Activated T-cell treated with anti-CD3 and anti-CD28 coated beads for 48 hours (primary cell): ENCODE measurements at places on chromosomes 1 and 21.

- no peak for DNase-seq
These were observed 29.9 kb downstream of the MRAP start for GRCh38 chr21:32328595-32328994.

DNA sequence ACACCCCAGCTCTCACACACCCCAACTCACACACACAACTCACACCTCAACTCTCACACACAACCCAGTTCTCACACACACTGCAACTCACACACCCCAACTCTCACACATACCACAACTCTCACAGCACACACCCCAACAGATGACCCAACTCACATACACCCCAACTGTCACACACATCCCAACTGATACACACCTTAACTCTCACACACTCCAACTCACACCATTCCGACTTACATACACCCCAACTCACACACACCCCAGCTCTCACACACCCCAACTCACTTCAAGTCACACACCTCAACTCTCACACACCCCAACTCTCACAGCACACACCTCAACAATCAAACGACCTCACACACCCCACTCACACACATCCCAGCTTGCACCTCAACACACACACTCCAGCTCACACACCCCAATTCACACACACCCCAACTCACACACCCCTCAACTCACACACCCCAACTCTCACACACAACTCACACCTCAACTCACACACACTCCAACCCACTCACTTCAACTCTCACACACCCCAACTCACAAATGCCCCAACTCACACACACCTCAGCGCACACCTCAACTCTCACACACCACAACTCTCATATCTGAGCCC, 66.3 kb downstream of the SETD4 start:
- no peak for DNase-seq

GRCh38 chr1:221727146-221728036, 14.5 kb downstream of the DUSP10 start:
- no peak for DNase-seq

GRCh38 chr1:83689921-83690868, 308.7 kb downstream of the TTLL7 start:
- no peak for DNase-seq

GRCh38 chr1:163170331-163170730, 32.4 kb downstream of the RGS5 start:
- no peak for DNase-seq

DNA sequence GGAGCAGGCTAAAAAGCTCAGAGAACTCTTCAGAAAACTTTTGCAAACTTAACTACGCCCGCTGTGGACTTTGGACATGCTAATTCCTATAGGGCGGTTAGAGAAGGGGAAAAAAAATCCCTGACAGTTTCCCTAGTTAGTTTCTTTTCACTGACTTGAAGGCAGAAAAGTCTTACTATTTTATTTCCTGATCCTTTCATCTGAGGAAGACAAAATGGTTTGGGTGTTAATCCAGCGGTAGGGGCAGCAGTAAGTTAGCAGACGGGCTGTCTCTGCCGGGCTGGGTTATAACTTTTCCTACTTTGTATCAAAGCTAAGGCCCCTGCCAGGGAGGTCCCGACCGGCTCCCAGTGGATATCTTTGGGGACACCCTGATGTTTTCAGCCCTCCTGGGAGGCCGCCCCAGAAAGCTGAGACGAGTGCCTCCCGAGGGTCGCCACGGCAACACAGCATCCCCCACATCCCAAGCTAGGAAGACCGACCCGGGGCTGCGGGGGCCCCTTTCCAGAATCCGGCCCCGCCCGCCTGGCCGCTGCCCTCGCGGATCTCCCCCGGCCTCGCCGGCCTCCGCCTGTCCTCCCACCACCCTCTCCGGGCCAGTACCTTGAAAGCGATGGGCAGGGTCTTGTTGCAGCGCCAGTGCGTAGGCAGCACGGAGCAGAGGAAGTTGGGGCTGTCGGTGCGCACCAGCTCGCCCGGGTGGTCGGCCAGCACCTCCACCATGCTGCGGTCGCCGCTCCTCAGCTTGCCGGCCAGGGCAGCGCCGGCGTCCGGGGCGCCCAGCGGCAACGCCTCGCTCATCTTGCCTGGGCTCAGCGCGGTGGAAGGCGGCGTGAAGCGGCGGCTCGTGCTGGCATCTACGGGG, 162.6 kb downstream of the RUNX1 start:
- DNase-seq, result peak; percentile 28

GRCh38 chr1:27519331-27520258, 29.6 kb upstream of the WASF2 start:
- no peak for DNase-seq

- no peak for DNase-seq
These were observed 56.8 kb downstream of the SLC30A10 start for GRCh38 chr1:219871427-219872057.

- no peak for DNase-seq
These were observed 35.9 kb downstream of the TMCC2 start for GRCh38 chr1:205263580-205264190.

GRCh38 chr1:23179862-23180261, 11.2 kb upstream of the LUZP1 start:
- DNase-seq, result no peak

- no peak for DNase-seq
These were observed 5.8 kb upstream of the SRP9 start for GRCh38 chr1:225771661-225772322.

- DNase-seq, result no peak
These were observed 9.2 kb upstream of the SHISAL2A start for GRCh38 chr1:52623812-52624211.

- no peak for DNase-seq
These were observed 1.8 kb upstream of the TTC34 start for GRCh38 chr1:2803086-2803930.

DNA sequence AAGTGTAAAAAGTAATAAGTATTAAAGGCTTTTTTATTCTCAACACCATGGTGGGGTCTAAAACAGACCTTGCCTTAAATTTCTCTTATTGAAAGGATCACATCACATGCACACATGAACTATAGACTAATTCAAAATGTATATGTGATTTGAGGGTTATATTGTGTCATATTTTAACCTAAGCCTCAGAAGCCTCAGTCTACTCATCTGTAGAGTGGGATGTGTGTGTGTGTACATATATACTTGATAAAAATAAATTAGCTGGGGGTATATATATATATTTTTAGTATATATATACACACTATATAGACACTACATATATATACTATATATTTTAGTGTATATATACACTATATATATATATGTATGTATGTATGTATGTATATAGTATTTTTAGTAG, 58.8 kb downstream of the KCTD3 start:
- DNase-seq, result no peak

DNA sequence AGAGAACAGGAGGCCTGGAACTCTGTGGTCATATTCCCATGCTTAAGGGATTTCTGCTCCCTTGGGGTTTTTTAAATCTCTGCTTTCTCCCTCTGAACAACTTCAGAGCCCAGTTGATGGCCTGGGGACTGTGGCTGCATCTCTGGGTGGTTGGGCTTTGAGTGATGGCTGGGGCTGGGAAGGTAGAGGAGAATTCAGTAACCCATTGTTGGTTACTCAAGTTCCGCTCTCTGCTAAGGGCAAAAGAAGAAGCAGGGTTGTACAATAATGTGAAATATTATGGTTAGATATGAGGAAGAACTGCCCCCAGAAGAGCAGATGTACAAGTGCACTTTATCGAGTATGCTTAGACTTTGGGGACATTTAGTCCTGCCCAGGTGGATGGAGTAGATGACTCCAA, 72.1 kb upstream of the CNTN2 start:
- no peak for DNase-seq

GRCh38 chr1:1014799-1015681, 1.7 kb downstream of the ISG15 start:
- DNase-seq, result no peak

DNA sequence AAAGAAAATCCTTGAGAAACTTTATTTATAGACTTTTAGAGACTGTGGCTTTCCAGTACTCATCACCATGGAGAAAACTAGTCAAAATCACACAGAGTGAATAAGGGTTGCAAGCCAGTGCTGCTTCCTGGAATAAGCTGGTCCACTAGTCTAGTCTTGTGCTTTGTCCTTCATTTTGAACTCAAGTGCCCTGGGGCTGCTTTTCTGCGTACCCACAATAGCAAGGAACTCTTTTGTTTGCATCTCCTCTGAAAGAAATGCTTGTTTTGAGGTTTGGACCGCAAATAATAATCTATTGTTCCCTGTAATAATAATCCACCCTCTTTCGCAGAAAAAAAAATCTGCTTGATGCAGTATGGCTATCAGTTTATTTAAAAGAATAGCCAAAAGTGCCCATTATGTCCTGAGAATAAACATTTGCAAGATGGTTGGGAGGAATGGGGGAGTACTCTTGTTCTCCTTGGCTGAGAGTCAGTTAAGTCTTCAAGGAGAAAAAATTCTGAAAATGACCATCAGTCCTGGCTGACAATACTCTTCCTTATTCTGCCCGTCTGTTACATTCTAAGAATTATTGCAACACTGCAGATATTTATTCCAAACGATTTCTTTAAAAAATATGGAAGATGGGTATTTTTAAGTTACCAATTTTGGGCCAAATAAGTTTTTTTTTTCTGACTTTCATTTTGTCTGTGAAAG, 41.9 kb downstream of the MPZL1 start:
- DNase-seq, result no peak

- no peak for DNase-seq
These were observed 3.2 kb downstream of the COL16A1 start for GRCh38 chr1:31700468-31701090.

DNA sequence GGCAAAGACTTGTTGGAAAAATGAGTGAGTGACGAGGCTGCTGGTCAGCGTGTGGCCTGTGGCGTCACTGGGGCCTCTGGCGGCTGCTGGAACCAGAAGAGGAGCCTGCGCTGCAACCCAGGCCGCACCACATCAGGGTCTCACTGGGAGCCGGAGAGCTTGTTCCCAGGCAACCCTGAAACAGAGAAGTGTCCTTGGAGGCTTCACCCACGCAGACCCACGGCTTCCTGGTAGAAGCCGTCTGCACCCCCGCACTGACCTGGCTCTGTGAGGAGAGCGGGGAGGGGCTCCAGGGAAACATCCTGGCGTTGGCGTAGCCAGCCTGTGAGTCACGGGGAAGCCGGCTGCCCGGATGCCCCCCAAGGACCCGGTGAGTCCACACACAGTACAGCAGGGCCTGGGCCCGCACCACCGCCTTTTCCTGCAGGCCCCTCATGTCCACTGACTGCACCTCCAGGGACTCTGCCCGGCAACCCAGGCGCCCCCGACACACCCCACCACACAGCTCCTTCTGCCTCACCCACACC, 57.4 kb downstream of the COL6A1 start:
- DNase-seq, result no peak

DNA sequence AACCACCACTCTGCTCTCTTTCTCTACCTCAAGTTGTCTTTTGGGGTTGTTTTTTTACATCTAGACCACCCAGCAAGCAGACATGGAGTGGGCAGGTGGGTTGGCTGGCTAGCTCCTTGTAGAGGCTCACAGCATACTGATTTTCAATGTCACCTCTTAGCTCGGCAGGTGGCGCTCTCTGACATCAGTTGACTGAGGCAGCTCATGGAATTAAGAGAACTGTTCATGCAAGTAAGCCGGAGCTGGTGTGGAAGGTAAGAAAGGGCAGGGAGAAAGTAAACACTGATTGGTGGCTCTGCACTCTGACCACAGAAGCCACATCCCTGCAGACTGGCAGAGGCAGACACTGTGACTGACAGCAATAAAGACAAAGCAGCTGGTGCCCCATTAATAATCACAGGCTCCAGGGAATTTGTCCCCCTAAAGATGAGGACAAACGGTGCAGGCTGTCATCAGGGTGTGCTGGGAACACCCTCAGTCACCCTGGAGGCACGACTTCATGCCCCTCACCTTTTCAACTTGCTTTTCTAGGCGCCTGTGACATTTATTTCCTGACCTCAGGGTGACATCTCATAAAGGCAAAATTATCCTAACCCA, 226.8 kb downstream of the LMX1A start:
- DNase-seq, result peak; percentile 21

DNA sequence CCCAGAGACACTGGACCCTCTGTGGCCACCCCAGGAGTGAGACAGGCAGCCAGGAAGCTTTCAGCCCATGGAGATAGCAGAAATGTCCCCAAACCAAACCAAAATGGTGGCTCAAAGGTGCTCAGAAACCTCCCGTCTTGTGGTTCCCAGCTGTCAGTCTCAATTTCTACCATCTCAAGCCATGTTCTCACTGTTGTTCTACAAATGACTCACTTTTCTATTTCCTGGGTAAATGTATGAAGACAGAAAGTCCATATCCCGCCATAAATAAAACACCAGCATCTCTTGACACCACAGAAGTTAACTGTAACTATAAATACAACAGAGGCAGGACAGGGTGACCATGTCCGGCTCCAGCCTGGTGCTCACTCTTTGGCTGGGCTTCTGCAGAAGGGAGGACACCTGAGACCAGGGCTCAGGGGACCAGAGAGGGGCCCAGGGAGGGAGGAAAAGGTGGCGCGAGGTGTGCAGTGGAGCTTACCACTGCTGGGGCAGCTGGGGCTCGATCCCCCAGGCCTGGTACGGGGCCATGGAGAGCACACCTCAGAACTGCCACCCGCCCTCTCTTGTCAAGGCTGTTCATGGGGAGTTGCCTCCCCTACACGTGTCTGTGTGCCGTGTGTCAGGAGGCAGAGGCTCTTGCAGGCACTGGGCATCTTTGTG, 43.6 kb downstream of the EPHB2 start:
- DNase-seq, result no peak

- no peak for DNase-seq
These were observed 14.9 kb upstream of the CD1C start for GRCh38 chr1:158274797-158275196.

DNA sequence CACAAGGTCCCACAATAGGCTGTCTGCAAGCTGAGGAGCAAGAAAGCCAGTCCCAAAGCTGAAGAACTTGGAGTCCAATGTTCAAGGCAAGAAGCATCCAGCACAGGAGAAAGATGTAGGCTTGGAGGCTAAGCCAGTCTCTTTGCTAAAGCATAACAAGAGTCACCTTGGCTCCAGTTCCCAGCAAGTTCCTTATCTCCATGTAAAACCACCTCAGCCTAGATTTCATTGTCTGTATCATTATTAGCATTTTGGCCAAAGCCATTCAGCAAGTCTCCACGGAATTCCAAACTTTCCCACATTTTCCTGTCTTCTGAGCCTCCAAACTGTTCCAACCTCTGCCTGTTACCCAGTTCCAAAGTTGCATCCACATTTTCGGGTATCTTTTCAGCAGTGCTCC, 36.9 kb downstream of the PIGM start:
- DNase-seq, result no peak

DNA sequence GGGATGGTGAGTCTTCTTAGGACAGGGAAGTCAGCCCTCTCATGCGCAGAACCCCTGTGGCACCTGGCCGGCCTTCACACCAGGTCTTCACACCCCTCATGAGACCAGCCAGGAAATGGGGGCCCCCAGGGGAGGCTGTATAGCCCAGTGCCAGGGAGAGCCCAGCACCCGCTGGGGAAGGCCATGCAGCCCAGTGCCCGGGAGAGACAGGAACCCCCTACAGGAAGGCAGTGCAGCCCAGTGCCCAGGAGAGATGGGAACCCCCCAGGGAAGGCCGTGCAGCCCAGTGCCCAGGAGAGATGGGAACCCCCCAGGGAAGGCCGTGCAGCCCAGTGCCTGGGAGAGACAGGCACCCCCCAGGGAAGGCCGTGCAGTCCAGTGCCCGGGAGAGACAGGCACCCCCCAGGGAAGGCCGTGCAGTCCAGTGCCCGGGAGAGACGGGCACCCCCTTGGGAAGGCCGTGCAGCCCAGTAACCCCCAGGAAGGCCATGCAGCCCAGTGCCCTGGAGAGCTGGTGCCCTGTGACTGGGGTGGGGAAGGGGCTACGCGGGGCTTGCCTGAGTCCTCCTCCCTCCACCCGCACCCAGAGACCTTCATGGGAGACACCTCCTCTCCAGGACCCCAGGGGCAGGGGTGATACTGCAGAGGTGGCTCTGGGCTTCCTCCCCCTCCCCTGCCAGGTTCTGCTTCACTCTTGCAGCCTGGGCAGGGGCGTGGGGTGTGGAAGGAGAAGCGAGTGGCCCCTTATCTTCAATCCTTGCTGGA, 110.5 kb upstream of the COL6A1 start:
- no peak for DNase-seq
